ENCODE measurements at places on chromosomes 3 and 15.
A peak's percentile ranks its signal among the peaks of the same experiment; 100 is the strongest.

DNA sequence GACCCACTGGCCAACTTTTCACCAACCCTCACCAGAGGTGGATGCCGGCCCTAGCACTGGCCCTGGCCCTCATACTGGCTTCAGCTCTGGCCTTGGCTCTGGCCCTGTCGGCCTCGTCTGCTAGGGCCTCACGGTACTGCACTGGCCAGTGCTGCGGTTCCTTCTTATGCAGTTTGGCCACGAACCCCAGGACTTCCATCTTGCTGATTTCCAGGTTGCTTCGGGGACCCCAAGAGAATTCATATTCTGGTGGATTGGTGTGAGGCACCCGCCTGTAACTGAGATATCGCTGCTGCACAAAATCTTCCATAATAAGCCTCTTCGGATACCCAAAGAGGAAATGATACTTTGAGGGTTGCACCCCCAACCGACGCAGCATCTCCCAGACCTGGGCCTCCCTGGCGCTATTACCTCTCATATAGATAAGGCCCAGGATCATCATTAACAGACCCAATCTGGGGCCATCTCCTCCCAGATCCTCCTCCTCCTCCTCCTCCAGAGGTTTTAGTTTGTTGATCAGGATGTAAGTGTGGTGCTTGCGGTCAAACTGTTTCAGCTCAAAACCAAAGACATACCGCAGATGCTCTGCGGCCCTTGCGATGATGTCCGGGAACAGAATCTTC lies 883 bp downstream of the MAGEF1 start:
- DNase-seq = no peak

GRCh38 chr3:161054860-161055604 lies 50.1 kb downstream of the B3GALNT1 start:
- no peak for DNase-seq

GRCh38 chr3:197286678-197287077 lies 11.7 kb downstream of the DLG1 start:
- no peak for DNase-seq

GRCh38 chr3:73546961-73547360 lies 77.8 kb downstream of the PDZRN3 start:
- no peak for DNase-seq

GRCh38 chr3:118406562-118406961 lies 628.1 kb downstream of the IGSF11 start:
- no peak for DNase-seq

- no peak for DNase-seq
These were observed 25.7 kb upstream of the GALNT15 start for GRCh38 chr3:16148783-16149182.

DNA sequence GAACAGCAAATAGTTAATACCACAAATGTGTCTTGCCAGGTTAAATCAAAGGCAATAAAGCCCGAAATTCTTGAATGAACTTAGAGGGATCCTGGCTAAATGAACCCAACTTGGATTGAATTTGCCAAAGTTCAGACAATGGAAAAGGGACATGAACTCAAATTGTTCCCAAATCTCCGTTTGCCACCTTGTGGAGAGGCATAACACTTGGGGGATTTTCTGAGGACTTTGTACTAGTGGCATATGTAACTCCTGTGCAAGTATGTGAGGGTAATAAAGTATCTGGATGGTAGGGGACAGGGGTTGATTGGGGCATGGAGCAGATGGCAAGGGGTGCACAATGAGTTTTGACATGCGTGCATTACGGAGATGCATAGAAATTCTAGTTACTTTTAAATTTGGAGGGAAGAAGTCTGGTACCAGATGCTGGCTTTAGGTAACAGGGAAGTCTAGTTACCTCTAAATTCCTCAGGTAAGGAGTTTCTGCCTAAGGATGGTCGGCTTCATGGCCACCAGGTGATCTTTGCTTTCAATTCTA lies 1.2 kb upstream of the TCAIM start:
- peak; percentile 12 for DNase-seq

GRCh38 chr15:90711418-90711824 lies 5.7 kb upstream of the BLM start:
- no peak for DNase-seq

DNA sequence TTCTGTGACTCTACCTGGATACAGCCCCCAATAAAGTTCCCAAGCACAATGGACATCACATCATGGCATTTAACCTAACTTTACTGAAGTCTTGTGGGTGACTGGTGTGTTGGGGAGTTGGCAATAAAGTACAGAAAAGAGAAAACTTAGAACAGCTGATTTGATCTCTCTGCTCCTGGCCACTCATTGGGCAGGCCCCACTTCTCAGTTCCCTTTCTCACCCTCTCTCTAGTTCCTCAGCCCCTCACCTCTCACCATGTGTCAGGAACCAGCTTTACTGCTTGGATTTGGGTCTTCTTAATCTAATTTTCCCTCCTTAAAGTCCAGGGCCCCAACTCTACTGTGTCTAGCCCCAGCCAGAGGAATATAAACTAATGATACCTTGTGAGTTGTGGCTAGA lies 713 bp upstream of the MUC13 start:
- DNase-seq = no peak

- DNase-seq = no peak
These were observed 119.5 kb downstream of the FRMD5 start for GRCh38 chr15:44075535-44075934.

DNA sequence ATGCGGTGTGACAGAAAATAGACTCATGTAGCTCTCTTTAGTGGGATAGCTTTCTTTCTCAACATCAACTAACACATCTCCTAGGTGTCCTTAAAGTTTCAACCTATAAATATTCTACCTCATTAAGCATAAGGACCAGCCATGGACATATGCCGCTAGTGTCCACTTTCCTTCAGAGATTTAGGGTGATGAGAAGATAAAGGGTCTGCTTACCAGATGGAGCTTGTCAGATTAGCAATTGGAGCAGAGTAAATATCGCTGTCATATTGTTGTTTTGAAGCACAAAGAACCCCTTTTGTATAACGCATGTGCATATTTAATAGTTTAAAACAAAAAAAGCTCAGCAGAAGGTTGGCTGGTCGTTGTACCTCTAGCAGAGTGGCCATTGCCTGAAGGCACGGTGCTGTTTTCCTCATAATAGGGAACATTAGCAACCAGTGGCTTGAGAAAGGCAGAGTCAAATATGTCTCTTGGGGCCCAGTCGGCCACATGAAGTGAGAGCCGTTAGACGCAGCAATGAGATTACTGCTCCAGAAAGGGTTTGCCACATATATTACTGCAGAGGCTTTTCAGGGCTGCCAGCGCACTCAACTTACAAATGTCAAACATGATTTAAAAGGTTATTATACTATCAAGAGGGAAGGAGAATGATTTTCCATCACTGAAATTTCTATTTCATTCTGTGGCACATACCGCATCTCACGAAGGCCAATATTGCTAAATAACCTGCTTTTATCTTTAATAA lies 264.2 kb downstream of the ROBO2 start:
- no peak for DNase-seq

GRCh38 chr3:138383715-138384465 lies 35.5 kb downstream of the MRAS start:
- peak; percentile 12 for DNase-seq

- no peak for DNase-seq
These were observed 61.5 kb downstream of the SLCO2A1 start for GRCh38 chr3:133967992-133968892.

GRCh38 chr15:68205954-68206539 lies 915 bp upstream of the CALML4 start:
- DNase-seq = no peak

GRCh38 chr3:24344784-24345439 lies 149.7 kb downstream of the THRB start:
- DNase-seq = no peak

DNA sequence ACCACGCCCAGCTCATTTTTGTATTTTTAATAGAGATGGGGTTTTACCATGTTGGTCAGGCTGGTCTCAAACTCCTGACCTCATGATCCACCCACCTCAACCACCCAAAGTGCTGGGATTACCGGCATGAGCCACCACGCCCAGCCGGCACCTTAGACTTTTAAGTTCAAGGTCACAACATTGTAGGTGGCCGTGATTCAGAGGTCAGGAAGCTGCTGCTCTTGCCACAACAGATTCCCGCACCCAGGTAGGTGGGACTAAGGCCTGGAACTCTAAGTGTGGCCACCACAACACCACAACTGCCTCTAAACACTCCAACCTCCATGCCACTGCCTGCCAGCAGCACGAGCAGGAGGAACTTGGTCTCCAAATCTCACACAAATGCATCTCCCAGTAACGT lies 196.8 kb downstream of the STT3B start:
- no peak for DNase-seq

- no peak for DNase-seq
These were observed 120.7 kb downstream of the ADCY5 start for GRCh38 chr3:123327956-123328850.

GRCh38 chr3:194496217-194496919 lies 9.6 kb upstream of the ATP13A3 start:
- no peak for DNase-seq

DNA sequence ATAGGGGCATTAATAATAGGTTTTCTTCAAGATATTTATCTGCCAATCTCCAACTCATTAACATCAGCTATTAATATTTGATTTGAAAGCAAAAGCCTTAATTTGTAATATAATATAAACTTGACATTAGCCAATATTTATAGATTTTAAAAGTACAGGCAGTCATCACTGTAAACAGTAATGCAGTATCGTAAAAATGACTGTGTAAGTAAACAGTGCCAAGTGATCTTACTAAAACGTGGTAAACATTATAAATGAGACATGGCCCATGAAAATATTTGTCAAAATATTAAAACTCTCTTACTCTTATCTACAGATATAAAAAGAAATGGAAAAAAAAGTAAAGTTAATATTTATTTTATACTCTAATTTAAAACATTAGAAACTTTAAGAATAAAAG lies 101.6 kb upstream of the EPHA6 start:
- DNase-seq = no peak

DNA sequence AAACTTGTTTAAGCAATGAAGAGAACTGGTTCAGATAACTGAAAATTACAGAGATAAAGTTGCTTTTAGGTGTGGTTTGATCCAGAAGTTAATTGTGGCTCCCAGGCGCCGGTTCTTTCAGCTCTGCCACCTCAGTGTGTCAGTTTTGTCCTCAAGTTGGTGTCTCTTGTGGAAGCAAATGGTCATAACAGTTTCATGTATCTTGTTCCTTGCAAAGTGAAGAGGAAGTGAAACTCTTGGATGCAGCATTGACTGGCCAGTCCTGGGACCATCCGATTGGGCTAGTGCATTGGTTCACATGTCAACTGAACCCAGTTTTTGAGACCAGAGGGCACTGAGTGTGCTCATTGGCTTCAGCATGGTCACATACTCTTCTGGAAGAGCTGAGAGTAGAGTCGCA lies 181.4 kb upstream of the GRM7 start:
- no peak for DNase-seq
